NCI-H2107 (cell line): ENCODE measurements at places on chromosomes 2 and 18.

- no peak for DNase-seq
Measured at GRCh38 chr18:26806224-26806623, 59.3 kb downstream of the AQP4 start.

DNA sequence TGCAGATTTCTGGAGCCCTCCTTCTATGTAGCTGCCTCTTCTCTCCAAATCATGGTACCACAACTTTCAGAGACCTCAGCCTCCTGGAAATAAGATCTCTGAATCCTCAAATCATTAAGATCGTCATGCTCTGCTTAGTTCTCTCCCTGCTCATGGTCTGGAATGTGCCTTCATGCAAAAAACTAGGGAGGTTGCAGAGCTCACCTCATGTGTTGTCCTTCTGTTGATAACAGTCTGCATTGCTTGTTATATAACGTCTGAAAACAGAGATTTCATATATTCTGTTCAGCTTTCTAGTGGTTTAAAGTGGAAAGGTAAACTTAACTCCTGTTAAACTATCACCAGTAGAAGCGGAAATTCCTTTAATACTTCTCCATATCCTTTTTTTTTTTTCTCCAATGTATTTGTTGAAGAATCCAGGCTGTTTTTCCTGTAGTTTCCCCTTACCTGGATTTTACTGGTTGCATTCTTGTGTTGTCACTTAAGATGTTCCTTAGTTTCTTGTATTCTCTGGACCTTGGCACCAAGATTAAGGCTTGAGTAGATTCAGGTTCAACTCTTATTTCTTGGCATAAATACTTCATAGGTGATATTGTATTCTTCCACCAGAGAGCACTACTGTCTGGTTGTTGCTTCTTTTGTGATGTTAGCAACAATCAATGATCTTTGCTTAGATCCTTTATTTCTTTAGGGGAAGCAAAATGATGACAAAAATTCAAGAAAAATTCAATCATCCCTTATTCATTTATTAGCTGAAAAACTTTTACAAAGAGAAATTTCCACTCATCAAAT lies 211.3 kb downstream of the LOXHD1 start:
- no peak for DNase-seq

DNA sequence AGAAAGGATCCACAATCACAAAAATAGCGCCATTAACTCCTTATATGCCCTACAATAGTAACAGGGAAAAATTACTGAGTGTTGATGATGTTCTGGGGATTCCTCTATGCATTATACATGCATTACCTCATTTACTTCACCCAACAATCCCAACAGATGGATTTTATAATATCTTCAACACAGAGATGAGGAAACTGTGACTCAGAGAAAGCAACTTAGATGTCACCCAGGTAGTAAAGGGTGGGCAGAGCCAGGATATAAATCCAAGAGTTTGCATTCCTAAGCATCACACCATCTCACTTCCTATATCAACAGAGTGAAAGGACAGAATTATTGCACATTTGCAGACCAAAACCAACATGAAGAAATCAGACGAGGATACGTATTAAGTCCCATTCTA lies 144.2 kb downstream of the TCF4 start:
- no peak for DNase-seq

GRCh38 chr18:48662011-48662661 lies 123.3 kb downstream of the CTIF start:
- peak; percentile 60 for DNase-seq

GRCh38 chr2:183034806-183035205 lies 3.5 kb downstream of the NCKAP1 start:
- no peak for DNase-seq

GRCh38 chr18:22465859-22466457 lies 48.2 kb upstream of the CTAGE1 start:
- DNase-seq: no peak

DNA sequence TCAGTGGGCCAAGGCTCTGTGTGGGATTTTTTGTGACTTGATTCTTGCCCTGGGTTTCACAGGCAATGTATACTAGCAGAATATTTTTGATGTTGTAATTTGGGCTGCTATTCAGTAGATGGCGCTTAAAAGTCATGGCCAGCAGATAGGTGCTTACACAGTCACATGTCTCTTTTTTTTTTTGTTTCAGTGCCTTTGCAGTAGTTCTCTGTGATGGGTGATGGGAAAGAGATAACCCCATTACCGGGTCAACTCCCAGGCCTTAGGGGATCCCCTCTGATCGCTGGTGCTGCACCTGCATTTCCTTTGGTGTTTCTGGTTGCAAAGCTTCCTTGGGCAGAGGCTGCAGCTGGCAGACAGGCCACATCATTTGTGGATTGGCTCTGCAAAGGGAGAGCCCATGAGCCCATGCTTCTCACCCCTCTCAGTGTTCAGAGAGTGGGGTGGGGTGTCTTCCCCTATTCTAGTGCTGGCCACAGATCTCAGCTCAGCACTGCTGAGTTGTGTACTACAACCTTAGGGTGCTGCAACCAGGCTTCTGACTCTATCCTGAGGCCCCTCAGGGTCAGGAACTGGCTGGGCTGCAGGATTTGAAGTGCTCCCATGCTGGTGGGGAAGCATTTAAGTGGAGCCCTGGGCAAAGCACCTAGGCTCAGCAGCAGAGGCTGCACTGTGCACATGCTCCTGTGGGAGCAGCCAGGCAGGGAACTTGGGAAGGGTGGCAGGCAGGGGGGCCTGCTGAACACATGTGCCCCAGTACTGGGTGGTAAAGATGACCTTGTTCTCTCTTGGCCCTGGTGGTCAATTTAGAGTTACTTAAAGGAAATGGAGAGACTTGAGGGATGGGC lies 219.8 kb upstream of the SPHKAP start:
- no peak for DNase-seq

DNA sequence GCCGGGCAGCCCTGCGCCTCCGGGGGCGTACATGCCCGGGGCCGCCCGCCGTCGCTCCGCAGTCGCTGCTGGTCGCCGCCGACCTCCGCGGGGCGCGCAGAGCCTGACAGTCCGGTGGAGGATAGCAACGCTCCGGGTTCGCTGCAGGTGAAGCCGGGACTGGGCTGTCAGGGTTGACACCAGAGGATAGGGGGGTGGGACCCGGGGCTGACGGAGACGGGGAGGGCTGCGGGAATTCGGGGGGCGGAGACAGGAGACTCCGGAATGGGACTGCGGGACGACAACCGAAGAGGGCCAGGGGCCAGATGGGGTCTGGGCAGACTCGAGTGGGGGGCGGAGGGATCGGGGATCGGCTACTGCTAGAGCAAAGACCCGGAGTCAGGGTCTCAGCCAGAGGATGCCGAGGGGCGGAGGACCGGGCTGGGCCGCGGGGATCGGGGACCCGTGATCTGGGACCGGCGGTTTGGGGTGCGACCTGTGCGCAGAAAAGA lies 403 bp downstream of the TMEM127 start:
- DNase-seq: no peak
